ENCODE measurements at places on chromosomes 5 and 9. TPM values are rescaled to one million over a fixed set of nuclear protein-coding genes. Genes with fewer than 3 reads are reported as not detected.
A peak's percentile ranks its signal among the peaks of the same experiment; 100 is the strongest.

- no peak for DNase-seq
Observed at GRCh38 chr5:154791535-154791934, 36.4 kb downstream of the LARP1 start.

- DNase-seq = no peak
Observed at GRCh38 chr9:79263628-79264027, 308.1 kb upstream of the TLE4 start.

- peak; percentile 38 for DNase-seq
Observed at GRCh38 chr5:171336521-171337209, 27.6 kb downstream of the TLX3 start.

DNA sequence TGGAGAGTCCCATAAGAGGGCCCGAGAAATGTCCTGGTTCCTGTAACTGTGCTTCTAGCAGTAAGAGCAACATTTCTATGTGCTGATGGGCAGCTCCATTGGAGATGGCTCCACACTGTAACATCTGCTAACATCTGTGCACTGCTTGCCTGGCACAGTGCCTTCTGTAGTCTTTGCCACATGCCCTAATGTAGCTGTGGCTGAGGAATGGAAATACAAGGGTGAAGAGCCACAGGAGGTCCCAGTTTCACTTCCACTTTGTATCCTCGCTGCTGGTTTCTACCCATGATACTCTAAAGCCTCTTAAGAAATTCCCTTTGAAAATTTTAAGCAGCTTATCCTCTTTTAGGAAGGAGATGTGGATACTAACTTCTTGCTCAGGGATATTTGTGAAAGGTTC, 97.4 kb downstream of the HOMER1 start:
- peak; percentile 13 for DNase-seq

DNA sequence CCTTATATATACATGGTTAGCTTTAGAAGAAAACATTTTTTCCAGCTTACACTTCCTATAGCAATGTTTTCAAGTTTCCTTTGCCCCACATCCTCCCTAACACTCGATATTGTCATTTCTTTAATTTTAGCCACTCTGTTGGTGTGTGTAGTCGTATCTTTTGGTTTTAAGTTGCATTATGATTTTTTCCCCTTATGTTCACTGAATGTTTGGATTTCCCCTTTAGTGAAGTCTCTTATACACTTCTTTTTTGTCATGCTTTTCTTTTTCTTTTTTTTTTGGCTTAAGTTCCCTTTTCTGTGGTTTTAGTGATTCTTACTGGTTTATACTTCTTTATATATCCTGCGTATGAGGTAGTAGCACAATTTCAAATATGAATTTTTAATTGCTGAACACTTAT, 58.8 kb downstream of the KDM4C start:
- no peak for DNase-seq

GRCh38 chr5:107864793-107865192, 194.1 kb upstream of the EFNA5 start:
- DNase-seq = no peak

DNA sequence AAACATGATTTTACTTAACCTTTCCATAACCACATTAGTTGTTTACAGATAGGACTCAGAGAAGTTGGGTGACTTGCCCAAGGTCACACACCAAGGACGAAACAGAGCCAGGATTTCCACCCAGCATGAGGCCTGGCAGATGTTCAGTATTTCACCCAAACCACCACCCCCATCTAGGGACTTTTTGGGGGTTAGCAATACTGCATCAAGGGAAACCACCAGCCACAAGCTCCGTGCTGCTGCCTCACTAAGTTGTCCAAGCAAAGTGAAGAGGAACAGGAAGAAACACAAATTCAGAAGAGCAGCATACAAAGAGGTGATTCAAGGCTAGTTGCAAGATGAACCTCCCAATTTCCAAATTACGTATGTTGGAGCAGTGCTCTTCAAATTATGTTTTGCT, 219.6 kb upstream of the RORB start:
- DNase-seq = no peak

DNA sequence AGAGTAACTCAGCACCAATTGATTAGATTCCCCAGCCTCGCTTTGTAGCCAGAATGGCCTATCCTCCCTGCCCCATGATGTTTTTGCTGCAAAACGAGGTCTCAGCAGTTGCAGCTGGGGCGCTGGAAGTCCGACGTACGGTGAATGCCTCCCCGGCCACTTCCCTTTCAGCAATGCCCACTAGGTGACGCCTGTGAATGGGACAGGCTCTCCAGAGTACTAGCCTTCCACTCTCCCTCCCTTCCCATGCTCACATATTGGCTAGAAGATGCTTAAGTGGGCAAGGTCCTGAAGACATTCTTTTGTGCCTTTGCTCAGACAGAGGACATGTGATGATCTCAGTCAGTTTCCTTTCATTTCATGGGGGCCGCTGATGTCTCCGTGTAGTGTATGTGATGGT, 50.8 kb downstream of the DMRT2 start:
- DNase-seq = peak; percentile 13

GRCh38 chr9:128882677-128883603, 1.0 kb downstream of the LRRC8A start:
- DNase-seq = peak; percentile 63

Gene QSOX2
- 20.9 TPM for total RNA-seq

Gene PTPRD
- total RNA-seq = not detected

DNA sequence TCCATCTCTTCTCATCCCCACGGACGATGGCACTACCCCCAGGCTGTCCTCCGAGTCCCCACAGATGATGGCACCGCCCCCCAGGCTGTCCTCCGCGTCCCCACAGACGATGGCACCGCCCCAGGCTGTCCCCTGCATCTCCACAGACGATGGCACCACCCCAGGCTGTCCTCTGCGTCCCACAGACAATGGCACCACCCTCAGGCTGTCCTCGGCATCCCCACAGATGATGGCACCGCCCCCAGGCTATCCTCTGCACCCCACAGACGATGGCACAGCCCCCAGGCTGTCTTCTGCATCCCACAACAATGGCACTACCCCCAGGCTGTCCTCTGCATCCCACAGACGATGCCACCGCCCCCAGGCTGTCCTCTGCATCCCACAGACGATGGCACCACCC, 57.4 kb upstream of the PTCH1 start:
- no peak for DNase-seq

Gene MEIKIN
- total RNA-seq = not detected

DNA sequence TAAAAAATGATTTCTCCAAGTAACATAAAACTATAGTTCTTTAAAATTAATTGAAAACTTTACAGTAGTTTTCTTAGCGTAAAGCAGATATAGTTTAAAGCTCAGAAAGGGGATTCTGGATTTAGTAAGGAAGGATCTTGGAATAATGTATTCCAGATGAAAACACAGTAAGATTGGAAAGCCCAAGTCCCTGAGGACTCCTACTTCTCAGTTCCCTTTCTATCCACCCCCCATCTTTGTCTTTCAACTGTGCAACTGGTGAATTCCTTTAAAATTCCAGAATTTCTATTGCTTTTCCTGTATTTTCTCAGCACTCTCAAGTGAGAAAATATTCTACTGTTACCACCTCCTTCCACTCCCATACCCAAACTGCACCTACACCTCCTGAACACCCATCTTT, 184.5 kb upstream of the FBN2 start:
- no peak for DNase-seq

DNA sequence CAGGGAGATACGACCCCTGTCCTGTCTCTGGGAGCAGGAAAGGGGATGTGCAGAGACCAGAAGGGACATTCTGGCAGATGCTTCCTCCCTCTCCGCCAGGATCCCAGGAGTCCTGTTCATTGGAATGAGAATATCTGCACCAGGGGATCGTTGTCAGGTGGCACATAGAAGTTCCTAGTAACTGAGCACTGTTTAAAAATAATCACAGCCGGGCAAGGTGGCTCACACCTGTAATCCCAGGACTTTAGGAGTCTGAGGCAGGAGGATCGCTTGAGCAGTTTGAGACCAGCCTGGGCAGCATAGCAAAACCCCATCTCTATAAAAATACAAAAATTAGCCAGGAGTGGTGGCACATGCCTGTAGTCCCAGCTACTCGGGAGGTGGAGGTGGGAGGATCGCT, 12.3 kb downstream of the SARDH start:
- DNase-seq = no peak

DNA sequence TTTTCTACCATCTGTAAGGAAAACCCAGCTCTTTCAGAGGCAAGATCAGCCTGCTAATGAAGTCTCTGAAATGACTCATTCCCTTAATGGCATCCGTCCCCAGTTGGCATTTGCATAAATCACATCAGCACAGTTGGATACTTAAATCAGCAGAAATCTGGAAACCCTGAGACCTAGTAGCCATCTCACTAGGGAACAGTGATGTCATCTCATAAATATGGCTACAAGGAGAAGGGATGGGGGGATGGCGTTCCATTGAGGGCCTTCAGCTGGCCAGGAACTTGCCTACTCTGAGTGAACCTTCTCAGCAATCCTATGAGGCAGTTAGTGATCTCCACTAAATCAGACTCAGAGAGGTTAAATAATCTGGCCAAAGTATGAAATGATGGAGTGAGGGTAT, 81.8 kb downstream of the CMYA5 start:
- DNase-seq = peak; percentile 81

DNA sequence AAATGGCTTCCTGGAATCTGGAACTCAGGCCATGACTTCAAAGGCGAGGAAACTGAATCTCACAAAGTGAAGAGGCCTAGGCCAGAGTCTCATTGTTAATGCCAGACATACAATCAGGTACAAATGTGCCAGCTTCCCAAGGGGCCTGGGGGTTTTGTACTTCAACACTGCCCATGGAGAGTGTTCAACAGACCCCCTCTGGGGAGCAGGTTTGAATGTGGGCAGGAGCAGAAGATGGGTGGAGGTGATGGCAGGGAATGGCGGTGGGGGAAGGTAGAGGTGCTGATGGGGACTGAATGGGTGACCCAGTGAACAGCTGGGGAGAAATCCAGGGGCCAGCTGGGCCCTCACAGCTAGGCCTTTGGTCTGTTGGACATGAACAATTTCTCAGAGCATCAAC, 12.0 kb downstream of the FOXI1 start:
- no peak for DNase-seq

Gene DAB2
- 25.0 TPM for total RNA-seq

Gene F2RL2
- 0.71 TPM for total RNA-seq

Gene ADAMTS19
- not detected for total RNA-seq

Gene RETREG1
- 4.0 TPM for total RNA-seq

DNA sequence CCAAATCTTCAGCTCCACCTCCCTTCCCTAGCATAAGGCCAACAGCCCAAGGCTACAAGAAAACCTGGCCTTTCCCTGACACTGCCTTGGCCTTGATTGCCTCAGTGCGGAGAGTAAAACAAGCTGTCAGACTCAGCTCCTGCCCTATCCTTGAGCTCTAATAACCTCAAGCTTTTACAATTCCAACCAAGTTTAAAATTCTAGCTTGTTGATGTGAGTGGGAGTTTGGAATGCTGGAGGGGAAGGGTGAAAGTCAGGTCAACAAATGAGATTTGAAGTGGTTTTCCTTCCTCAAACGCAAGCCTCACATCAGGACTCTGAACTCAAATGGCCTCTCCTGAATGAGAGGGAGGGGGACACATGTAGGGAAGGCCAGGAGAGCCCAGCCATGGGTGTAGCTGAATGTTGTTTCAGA, 197.0 kb upstream of the VLDLR start:
- no peak for DNase-seq

GRCh38 chr9:5978523-5978922, 36.9 kb downstream of the RANBP6 start:
- no peak for DNase-seq

GRCh38 chr5:143383988-143384387, 19.5 kb downstream of the NR3C1 start:
- DNase-seq = no peak

Gene FIBCD1
- total RNA-seq = 0.51 TPM

DNA sequence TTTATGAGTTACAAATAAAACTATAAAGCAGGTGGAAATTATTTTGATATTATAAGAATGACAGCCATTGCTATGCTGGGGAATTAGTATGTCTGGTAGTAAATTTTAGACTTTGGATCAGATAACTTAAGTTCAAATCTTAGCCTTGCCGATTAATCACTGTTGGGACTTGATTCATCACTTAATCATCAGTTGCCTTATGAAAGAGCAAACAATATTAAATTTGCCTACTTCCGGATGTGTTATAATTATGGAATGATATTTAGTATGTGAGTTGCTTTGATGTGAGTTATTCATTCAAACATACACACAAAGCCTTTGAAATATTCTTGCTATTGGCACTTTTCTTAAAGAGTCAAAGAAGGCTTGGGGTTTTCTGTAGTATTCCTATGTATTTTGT, 717.7 kb downstream of the BRINP1 start:
- DNase-seq = peak; percentile 40

Gene TMEFF1
- 2.4 TPM for total RNA-seq

DNA sequence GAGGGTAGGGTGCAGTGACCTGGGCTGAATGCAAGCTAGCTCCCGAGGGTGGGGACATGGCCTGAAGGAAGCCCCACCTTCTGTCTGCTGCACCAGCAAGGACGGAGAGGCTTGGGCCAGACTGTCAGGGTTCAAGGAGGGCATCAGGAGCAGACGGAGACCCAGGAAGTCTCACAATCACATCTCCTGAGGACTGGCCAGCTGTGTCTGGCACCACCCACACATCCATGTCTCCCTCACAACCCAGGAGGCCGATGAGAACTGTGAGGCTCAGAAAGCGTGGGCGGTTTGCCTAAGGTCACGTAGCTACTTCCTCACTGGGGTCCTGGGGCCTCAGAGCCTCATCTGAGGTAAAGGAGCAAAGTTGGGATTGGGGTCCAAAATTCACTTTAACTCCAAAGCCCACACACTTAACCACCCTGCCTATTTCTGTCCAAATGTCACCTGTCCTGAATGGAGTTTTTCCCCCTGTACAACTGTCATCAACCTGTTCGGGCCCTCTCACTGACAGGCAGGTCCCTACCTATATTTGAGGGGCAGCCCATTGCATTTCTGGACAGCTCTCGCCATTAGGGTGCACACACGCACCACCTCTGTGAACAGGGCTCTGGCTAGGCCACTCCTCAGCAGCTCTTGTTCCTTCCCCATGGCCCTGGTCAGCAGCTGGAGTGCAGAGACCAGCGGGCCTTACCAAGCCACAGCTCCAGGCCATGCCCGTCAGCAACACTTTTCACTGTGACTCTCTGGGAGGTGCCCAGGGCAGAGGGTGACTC, 3.4 kb downstream of the IL13 start:
- DNase-seq = peak; percentile 4

DNA sequence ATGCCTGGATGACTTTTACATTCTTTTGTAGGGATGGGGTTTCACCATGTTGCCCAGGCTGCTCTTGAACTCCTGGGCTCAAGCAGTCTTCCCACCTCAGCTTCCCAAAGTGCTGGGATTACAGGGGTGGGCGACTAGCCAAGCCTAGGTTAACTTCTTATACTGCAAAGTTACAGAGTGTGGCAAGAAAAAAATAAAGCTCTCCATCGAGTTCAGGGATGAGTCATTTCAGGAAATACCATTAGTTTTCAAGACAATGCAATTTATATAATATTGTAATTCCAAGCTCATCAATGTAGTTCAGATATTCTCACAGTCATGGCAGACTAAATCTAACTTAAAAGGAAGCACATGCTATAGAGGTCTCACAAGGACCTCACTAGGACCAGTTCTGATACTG, 11.5 kb upstream of the ABO start:
- DNase-seq = no peak

Gene NREP
- 90.5 TPM for total RNA-seq

- DNase-seq = no peak
Observed at GRCh38 chr5:53118879-53119278, 9.3 kb upstream of the MOCS2 start.

Gene FOXE1
- not detected for total RNA-seq

- DNase-seq = no peak
Observed at GRCh38 chr5:8098081-8098480, 229.1 kb downstream of the MTRR start.

- peak; percentile 72 for DNase-seq
Observed at GRCh38 chr5:148969291-148969690, 93.6 kb downstream of the SH3TC2 start.
